Ascending aorta (tissue), 2 donors: ENCODE measurements at places on chromosomes 11 and 22.

DNA sequence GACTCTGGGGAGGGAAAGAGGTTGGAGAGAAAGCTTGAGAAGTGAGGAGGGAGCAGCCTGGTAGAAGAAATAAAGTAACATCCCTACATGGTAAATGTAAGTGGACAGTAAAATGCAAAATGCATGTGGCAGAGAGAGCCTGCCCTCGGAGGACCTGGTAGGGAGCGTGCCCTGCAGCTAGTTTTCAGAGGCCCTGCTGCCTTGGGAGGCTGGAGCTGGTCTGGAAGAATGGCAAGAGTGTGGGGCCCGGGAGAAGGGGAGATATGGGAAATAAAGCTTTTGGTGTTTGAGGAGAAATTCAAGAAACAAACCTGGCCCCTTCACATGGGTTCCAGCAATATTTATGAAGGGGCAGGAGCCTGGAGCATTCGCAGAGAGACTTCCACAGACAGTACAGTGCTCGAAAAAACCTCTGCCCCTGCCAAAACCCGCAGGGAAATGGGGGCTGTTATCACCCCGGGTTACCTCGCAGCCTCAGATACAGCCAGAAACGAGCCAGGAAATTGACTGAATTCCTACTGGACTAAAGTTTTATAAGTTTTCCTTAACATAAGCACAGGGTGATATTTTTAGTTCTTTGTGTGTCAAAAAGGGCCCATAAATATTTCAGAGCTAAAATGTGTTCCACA, 363.0 kb downstream of the TENM4 start:
- DNase-seq = no peak

GRCh38 chr11:70076461-70076931, 1.6 kb upstream of the ANO1 start:
- DNase-seq = peak; percentile 71

DNA sequence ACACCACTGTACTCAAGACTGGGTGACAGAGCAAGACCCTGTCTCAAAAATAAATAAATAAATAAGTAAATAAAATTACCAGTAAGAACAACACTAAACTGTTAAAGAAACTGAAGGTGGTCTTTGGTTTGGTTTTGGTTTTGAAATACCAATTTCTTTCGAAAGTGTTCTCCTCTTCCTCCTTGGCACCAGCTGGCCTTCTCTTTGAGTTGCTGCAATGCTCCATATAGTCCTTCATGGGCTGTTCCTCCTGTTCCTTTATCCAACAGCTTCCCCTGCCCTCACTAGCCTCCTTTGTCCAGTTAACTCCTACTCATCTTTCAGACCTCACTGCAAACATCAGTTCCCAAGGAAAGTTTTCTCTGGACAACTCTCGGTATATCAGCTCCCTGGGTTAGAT, 5.0 kb upstream of the UVRAG start:
- no peak for DNase-seq

DNA sequence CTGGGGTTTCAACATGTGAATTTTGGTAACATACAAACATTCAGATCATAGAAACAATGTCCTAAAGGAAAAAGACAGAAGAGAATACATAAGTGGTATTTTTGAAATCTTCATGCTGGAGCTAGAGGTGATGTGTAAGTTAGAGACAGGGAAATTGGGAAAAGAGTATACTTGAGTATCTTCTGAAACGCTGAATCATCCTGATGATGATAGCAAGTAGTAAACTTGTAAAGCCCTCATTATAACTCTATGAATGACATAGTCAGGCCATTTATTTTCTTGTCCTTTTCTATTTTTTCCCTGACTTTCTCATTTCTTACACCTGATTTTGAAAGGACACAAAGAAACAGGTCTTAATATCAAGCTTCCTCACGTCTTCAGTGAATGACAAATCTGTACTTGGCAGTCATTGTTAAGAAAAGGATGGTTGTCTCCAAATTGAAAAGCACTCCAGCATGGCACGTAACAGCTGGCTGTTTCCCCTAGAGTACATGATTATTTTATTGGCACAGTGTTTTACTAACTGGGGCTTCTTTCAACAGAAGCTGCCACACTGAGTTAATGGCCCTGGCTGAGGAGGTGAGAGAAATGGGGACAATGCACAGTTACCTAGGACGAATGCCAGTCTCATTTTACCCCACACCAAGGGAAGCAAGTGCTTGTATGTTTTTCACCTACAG, 140.7 kb upstream of the CTSC start:
- no peak for DNase-seq

DNA sequence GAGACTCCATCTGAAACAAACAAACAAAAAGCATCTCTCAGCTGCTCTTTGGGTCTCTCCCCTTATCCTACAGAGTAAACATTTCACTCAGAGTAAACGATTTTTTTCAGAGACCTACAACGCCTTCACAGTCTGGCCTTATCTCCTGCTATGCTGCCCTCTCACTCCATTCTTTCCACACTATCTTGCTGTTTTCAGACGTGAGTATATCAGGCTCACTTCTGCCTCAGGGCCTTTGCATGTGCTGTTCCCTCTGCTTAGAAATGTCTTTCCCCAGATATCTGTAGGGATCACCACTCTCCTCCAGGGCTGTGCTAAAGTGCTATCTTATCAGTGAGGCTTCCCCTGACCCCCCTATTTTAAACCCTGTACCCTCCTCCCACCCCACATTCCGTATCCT, 6.5 kb downstream of the RIBC2 start:
- no peak for DNase-seq

DNA sequence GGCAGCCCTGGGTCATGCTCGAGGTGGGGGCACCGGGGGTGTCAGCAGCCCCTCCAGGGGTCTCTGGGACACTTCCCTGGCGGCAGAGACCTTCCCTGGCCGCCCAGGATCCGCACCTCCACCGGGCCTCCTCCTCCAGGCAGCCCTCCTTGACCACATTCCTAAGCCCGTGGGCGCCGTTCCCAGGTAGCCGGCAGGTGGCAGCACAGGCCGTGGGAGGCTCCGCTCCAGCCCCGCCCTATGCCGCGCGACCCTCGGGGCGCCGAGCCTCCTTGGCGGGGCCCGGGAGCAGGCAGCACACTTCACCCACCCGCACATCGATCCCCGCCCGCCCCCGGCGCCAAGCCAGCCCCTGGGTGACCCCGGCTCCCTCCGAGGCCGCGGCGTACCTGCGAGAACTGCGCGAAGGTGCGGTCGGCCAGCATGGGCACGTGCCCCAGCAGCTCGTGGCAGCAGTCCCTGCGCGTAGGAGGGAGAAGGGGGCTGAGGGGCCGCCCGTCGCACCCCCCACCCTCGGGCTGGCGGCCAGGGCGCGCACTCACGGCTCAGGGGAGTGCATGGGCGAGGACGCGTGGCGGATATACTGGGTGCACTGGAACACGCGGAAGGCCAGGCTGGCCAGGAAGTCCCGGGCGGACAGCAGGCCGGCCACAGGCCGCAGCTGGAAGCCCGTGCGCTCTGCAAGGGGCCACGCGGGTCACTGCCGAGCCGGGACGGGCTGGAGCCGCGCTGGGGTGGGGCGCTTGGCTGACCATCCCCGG, 5.3 kb upstream of the INS start:
- no peak for DNase-seq

- DNase-seq = no peak
Observed at GRCh38 chr22:29207562-29208501, 2.1 kb downstream of the EMID1 start.

DNA sequence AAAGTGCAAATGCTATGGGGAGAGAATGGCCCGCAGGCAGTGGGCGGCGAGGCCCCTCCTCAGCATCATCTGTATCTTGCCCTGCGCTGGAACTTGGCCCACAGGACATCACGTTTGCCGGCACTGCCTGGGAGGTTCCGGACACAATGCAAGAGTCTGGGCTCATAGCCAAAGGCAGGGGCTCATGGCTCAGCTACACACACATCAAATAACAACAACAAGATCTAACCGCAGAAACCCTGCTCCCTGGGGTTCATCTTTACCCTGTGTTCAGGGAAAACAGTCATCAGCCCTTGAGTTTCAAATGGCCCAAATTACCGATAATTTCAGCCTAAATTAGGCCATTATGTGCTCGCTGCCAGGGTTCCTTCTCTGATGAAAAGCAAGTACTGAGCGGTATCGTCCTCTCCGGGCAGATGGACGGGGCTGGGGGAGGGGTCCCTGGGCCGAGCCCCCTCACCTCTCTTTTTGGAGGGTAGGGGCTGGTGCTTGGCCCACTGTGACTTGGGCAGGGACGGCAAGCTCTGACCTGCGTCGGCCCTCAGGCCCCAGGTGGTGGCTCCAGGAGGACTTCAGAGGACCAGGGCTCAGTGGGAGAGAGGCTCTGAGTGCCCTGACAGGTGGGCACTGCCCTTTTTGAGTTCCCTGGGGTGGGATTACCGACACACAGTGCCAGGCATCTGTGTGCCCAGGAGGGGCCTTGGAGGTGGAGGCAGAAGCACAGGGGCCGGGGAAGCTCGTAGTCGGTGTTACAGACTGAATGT, 25.0 kb upstream of the GAL start:
- DNase-seq = no peak

- DNase-seq = no peak
Observed at GRCh38 chr22:19086896-19087295, 35.3 kb downstream of the DGCR2 start.

DNA sequence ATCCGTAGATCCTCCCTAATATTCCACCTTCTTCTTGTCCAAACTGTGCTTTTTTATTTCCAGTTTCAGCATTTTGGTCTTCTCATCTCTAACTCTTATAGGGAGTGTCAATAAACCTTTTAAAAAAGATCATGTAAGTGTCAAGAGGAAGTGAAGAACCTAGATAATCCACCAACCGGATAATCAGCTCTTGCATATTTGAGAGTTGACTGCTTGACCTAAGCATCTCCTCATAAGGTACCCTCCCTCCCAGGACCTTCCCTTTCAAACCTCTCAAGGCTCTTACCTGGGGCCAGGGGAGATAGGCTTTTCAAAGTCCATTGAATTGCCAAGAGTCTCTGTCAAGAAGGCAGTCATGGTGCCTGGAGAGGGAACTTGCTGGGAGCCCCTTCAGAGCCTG, 691 bp upstream of the EHF start:
- DNase-seq = no peak

- no peak for DNase-seq
Observed at GRCh38 chr11:61141601-61142028, 19.6 kb downstream of the VPS37C start.

- no peak for DNase-seq
Observed at GRCh38 chr22:23520863-23521440, 59.1 kb downstream of the IGLL1 start.

DNA sequence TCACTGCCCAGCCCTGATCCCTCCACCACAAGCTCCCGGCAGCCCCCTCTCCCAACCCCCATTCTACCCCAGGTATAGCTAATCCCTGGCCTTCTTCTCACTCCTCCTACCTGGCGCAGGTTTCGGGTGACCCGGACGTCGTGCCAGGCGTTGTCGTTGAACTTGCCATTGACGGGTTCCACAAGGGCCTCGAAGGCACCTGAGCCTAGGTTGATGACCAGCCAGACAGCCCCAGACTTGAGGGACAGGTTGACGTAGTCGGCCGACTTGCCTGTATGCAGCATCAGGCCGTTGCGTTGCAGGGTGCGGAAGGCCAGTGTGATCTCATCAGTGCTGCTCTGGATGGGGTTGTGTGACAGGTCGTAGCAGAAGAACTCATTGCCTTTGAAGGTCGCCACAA, 37.5 kb downstream of the NRXN2 start:
- no peak for DNase-seq
